ENCODE measurements at places on chromosomes 3 and 15.

DNA sequence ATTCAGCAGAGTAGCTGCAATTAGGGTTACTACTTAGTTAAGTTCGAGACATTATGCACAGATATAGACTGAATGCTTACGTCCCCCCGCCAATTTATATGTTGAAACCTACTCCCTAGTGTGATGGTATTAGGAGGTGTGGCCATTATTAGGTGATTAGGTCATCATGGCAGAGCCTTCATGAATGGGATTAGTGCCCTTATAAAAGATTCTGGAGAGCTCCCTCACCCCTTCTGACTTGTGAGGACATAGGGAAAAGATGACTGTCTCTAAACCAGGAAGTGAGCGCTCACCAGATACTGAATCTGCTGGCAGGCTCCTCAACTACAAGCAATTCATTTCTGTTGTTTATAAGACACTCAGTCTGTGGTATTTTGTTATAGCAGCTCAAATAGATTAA lies 25.6 kb upstream of the TEX9 start:
- DNase-seq, result no peak

- DNase-seq, result no peak
Measured at GRCh38 chr15:77029166-77030047, 34.5 kb downstream of the PSTPIP1 start.

DNA sequence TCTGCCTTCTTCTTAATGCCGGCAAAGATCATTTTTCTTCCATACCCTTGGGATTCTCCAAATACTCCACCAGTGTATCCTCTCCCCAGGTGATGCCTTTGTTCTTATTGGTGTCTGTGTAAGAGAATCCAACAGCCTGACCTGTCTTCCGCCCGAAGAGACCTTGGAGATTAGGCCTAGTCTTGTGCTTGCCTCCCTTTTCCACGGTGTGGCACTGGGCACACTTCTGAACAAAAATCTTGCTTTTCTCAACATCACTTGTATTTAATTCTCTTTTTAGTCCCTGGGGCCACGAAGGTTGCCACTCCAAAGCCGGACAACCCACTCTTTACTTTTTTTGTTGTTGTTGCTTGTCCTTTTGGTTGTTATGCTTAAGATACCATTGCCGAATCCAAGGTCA lies 14.0 kb upstream of the EMC3 start:
- no peak for DNase-seq

GRCh38 chr15:80191897-80192595 lies 39.2 kb downstream of the FAH start:
- DNase-seq, result no peak

DNA sequence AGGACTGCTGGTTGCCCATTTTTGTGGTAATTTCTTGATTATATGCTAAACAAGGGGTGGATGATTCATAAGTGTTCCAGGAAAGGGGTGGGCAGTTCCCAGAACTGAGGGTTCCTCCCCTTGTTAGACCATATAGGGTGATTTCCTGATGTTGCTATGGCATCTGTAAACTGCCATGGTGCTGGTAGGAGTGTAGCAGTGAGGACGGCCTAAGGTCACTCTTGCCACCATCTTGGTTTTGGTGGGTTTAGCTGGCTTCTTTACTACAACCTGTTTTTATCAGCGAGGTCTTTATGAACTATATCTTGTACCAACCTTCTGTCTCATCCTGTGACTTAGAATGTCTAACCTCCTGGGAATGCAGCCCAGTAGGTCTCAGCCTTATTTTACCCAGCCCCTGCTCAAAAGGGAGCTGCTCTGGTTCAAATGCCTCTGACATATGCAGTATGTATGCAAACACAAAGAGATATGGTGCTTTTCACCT lies 46.2 kb downstream of the C3orf38 start:
- peak; percentile 56 for DNase-seq

- no peak for DNase-seq
Measured at GRCh38 chr3:30779686-30780287, 114.7 kb downstream of the GADL1 start.

- DNase-seq, result no peak
Measured at GRCh38 chr3:188268336-188268735, 114.4 kb downstream of the LPP start.

DNA sequence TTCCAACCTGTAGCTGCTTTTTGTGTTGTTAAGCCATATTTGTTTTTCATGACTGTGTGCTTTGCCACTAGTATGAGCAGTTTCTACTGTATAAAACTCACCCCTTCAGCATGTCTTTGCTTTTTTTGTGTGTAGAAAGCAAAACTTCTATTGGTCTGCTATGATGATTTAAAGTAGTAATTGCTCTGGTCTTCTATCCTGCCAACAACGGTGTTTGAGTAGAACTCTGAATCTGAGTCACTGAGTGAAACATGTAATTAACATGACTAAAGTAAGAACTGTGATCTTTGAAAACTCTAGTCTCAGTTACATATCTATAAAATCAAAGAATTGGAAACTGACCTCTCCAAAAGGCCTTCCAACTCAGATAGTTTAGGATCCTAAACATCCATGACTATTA lies 133.6 kb downstream of the TPRG1 start:
- DNase-seq, result peak; percentile 18

DNA sequence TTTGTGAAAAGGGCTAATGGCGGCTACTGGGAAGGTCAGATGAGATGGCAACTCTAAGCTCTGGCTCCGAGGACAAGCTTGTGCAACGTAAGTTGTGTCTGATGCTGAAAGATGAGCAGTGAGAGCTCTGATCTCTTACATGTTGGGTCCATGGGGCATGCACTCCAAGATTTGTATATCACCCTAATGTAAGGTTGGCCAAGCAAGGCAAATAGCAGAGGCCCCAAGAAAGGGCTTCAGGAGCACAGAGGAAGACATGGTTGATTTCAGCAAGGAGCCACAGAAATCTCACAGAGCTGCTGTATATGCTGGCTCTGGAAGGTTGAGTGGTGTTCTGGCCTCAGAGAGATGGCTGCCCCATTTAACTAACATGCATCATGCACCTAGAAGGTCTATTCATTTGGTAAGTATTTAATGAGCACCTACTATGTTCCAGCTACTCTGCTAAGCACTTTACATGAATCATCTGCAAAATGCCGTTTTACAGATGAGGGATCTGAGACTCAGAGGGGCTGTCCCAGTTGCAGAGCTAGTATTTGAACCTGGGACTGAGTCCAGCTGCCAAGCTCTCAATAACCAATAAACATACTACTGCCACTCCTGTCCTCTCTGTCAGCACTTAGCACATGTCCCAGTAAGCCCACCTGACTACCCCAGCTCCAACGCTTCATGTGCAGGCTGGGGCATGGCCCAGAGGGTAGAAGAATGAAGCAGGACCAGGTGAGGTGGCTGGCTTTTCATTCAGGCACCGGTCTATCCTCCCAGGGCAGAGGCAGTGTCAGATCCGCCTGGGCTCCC lies 27.8 kb upstream of the ATP2B2 start:
- DNase-seq, result no peak

- no peak for DNase-seq
Measured at GRCh38 chr15:97683831-97684230, 276.7 kb upstream of the ARRDC4 start.

- DNase-seq, result no peak
Measured at GRCh38 chr3:151467069-151467468, 6.2 kb upstream of the IGSF10 start.

DNA sequence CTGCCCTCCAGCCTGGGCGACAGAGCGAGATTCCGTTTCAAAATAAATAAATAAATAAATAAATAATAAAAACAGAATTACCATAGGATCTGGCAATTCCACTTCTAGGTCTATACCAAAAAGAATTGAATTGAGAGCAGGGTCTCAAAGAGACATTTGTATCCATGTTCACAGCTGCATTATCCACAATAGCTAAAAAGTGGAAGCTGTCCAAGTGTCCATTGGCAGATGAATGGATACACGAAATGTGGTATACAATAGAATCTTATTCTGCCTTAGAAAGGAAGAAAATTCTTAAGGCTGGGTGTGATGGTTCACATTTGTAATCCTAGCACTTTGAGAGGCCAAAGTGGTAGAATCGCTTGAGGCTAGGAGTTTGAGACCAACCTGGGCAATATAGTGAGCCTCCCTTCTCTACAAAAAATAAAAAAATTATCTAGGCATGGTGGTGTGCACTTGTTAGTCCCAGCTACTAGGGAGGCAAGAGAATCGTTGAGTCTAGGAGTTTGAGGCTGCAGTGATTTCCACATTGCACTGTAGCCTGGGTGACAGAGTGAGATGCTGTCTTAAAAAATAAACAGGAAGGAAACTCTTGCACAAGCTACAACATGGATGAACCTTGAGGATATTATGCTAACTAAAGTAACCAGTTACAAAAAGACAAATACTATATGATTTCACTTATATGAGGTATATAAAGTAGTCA lies 24.2 kb downstream of the PFKFB4 start:
- no peak for DNase-seq

- DNase-seq, result peak; percentile 93
Measured at GRCh38 chr15:48559285-48559684, 86.2 kb downstream of the FBN1 start.

DNA sequence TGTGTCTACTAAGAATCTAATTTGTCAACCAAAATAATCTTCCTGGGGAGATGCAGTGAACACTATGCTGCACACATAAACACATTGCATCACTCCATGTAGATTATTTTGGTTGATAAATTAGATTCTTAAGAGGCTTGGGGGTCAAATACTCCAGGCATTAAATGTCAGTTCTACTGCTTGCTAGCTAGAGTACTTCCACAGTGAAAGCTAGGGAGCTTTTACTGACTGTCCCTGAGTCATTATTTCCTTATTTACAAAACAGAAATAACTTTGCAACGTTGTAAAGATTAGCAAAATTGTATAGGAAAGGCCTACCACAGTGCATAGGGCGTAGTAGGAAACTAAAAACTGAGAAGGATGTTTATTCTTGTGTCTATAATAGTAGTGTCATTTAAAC lies 12.9 kb upstream of the TMC3 start:
- DNase-seq, result no peak

- no peak for DNase-seq
Measured at GRCh38 chr15:101018016-101018415, 98.9 kb downstream of the LRRK1 start.

- no peak for DNase-seq
Measured at GRCh38 chr3:147393943-147394883, 12.1 kb downstream of the ZIC4 start.

GRCh38 chr15:100759106-100759505 lies 120.5 kb upstream of the ALDH1A3 start:
- DNase-seq, result peak; percentile 30

- no peak for DNase-seq
Measured at GRCh38 chr3:135228201-135228600, 433.1 kb downstream of the EPHB1 start.

GRCh38 chr3:111531446-111531845 lies 10.6 kb upstream of the CD96 start:
- peak; percentile 47 for DNase-seq

DNA sequence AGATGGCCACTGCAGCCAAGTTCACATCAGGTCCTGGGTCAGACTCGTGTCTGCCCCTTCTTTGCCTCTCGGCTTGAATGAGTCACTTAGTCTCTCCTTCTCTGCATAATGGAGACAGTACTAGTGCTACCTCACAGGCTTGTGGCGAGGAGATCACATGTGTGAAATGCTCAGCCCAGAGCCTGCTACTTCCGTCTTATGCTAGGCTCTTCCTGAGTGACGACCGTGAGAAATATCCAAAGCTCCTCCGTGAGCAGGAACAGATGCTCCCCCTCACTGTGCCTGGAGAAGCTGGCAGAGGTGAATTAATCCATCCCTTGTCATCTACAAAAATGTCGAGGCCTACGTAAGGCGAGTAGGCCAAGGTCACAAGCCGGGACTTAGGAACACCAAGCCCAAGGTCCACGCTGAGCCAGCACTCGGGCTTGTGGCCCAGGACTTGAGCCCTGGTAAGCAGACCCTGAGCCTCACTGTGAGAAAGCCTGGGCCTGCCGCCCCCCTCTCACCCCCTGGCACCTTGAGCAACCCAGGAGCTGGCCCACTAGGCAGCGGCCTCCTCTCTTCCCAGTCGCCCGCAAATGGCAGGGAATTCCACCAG lies 17.9 kb downstream of the PAK6 start:
- DNase-seq, result peak; percentile 56

GRCh38 chr3:85259748-85260147 lies 301.0 kb downstream of the CADM2 start:
- DNase-seq, result no peak

- DNase-seq, result no peak
Measured at GRCh38 chr15:31806106-31806505, 224.2 kb upstream of the CHRNA7 start.

- DNase-seq, result no peak
Measured at GRCh38 chr15:63240109-63240508, 37.3 kb upstream of the APH1B start.

- DNase-seq, result no peak
Measured at GRCh38 chr3:14096742-14097141, 27.9 kb downstream of the CHCHD4 start.

GRCh38 chr3:157782236-157782635 lies 279.0 kb upstream of the VEPH1 start:
- no peak for DNase-seq

DNA sequence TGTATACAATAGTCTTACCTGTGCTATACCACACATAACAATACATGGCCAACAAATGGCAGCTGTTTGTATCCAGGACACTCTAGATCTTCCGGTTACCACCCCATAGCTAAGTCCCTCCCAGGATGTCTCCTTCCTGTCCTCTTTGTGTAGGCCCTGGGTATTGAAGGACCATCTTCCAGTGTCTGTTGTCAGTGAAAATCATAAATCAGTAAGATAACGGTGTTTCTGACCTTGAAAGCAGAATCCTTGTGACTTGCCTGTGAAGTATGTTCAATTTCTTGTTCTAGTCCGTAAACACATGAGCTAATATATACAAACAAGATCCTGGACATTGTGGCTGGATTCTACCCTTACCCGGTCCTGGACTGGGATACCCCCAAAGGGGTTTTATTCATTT lies 462.8 kb downstream of the NTRK3 start:
- DNase-seq, result no peak

GRCh38 chr15:74259821-74260607 lies 23.9 kb downstream of the CCDC33 start:
- no peak for DNase-seq

DNA sequence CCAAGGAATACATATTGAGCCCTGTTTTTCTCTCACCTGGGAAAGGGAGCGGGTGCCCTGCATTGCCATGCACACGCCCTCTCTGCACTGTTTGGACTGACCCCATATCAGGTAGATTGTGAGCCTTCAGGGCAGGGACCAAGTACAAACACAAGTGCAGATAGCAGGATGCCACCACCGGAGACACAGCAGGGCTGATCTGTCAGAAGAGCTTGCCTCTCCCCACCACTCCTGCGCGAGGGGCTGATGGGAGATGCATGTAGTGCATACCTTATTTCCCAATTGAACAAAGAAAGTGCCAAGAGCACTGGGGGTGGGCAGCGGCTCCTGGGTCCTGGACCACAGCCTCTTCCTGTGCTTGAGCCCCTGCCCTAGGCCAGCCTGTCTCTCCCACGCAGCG lies 9.0 kb upstream of the SLCO2A1 start:
- DNase-seq, result no peak

GRCh38 chr15:67080900-67081431 lies 15.6 kb downstream of the SMAD3 start:
- peak; percentile 83 for DNase-seq
